ENCODE measurements at places on chromosomes 7 and 10.

GRCh38 chr10:52956461-52956860, 183.9 kb upstream of the MBL2 start:
- DNase-seq = no peak

- DNase-seq = no peak
Observed at GRCh38 chr10:121783782-121784372, 144.0 kb downstream of the ATE1 start.

DNA sequence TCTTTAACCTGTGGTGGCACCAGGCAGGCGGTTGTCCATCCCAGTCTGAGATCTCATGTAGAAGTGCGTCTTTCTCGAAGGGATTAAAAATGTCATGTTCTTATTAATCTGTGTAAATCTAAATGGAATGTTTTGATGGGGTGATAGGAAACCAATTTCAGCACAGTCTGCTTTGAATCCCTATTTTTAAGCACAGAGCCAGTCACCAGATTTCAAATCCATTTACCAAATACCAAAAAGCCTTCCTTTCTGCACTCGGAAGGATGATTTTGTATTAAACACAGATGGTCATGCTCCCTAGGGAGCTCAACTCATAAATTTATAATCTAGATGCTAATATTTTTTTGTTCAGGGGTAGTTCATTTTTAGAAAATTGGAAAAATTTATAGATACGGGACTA, 160.6 kb upstream of the AOAH start:
- DNase-seq = no peak

DNA sequence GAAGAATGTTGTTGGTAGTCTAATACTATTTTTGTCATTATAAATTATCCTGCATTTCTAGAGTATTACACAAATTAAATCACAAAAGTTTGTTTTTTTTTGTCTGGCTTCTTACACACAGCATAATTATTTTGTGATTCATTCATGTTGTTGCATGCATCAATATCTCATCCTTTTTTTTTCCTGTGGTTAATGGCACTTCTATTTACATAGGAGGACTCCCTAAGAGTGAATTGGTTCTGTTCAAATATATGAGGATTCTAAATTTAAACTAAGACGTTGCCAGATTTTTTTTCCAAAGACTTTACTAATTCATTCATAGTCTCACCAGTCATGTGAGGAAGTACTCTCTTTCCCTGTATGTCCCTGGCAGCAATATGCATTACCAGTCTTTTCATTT, 303.3 kb downstream of the GPR37 start:
- no peak for DNase-seq

DNA sequence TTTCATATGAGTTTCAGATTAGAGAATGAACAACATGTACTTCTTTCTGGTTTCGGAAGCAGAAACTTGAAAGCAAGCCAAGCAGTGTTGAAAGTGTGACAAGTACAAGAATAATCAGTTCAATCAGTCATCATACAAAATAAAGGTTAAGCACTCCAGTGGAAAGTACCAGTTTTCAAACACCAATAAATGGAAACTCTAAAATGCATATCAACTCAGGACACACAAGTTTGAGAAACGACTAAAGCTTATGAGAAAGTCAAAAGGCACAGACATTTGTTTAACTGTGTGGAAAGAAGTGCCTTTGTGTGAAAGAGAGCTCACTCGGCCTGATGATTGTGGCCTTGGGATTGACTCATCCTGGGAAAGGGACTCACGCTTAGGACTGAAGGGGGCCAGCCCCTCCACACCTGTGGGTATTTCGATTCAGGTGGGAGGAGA, 60.6 kb upstream of the AKR1C1 start:
- DNase-seq = no peak

DNA sequence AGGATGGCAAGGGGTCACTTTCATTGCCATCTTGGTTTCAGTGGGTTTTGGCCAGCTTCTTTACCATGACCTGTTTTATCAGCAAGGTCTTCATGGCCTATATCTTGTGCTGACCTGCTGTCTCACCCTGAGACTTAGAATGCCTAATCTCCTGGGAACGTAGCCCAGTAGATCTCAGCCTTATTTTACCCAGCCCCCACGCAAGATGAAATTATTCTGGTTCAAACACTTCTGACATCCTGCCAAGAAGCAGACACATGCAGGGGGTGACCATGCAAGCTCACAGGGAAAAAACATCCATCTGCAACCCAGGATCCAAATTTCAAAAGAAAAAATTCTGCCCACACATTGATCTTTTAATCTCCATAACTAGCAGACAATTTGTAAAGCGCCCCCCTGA, 88.4 kb upstream of the EEPD1 start:
- no peak for DNase-seq

DNA sequence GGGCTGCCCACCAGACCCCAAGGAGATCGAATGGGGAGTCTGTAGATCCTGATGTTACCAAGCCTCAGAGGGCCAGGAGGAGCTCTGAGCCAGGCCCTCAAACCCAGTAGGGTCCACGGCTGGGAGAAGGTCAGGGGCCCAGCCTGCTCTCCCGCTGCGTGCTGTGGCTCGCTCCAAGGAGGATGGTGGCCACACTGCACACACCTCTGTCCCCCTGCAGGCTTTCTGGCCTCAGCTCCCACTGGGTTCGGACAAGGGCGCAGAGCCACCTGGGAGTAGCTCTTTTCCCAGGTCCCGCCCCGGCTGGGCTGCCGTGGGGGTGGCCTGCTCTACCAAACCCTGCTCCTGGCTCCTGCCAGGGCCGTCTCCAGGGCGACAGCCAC, 175.8 kb downstream of the ZNF248 start:
- DNase-seq = no peak

GRCh38 chr10:75407713-75408508, 6.3 kb upstream of the ZNF503 start:
- no peak for DNase-seq

- DNase-seq = no peak
Observed at GRCh38 chr7:106639476-106640334, 21.3 kb downstream of the CCDC71L start.

DNA sequence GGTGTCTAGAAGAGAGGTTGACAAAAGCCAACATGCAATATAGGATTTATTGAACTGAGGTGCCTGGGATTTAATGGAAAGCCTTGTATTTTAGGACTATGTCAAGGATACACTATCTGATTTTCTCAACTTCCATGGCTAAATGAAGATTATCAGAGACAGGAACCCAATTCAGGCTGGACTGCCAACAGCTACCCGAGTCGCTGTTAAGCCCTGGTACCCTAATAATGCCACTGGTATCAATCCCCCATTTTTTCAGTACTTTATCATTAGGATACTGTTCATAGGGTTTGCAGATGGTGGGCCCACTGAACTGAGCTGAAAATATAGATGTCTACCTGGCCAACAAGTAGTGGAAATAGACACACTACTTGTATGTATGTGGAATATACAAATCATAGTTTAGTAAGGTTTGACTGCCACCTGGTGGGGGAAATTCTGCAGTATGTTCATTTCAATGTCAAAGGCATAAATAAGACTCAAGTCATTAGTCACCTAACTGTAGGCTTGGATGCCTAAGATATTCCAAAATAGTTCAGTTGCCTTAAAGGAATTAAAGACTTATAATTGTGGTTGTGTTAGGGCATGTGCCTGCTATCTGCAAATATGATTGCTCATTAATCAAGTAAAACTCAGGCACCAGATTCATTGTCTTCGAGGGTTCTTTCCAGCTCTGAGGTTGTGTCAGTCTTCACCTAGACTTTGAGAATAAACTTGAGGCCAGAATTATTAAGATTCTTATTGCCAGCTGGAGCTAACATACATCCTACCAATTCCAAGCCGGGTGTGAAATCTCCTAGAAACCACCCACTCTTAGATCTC, 34.1 kb upstream of the NOBOX start:
- DNase-seq = peak; percentile 37

DNA sequence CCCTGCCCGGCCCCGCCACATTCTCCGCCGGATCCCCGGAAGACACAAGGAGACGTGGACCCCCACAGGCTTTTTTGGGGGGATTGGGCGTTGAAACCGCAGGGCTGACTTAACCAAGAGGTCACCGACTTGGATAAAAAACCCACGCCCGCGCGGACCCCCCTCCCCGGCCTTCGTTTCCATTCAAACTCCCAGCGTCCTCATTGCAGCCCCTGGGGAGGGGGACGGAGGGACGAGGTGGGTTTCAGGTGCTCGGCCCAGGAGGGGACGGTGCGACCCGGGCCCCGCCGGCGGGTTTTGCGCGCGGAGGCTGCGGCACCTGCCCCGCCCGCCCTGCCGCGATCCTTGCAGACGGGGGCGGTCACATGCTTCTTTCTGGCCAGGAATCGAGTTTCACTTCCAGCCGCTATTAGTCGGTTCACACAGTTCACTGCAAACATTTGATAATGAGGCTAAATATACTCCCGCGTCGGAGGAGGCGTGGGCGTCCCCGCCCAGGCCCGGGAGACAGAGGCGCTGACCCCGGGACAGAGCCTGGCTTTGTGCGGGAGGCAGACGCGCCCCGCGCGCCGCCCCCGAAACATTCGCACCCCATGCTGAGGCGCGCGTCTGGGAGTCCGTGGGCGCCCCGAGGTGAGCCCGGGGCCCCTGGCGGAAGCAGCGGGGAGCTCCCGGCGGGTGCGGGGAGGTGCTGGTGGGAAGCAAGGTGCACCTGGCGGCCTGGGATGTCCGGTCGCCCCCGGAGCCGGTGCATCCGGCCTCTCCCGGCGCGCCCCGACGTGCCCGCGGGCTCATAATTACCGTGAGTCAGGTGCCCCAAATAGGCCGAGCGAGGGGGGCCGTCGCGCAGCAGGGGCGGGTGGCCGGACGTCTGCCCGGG, 2.7 kb upstream of the PDGFA start:
- no peak for DNase-seq

DNA sequence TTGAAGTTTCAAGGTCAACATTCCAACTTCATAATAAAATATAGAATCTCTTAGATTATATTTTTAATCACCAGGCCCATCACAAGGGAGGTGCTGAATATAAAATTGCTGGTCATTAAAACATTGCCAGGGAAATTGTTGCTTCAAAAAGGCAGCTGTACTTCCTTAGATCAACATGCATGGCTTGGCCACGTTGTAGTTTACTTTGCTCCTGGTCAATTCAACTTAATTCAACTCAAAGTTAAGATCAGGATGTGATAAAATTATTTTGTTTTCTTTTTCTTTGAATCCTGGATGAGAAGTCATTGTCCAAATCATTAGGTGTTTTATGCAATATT, 317.4 kb downstream of the PAXIP1 start:
- DNase-seq = no peak

DNA sequence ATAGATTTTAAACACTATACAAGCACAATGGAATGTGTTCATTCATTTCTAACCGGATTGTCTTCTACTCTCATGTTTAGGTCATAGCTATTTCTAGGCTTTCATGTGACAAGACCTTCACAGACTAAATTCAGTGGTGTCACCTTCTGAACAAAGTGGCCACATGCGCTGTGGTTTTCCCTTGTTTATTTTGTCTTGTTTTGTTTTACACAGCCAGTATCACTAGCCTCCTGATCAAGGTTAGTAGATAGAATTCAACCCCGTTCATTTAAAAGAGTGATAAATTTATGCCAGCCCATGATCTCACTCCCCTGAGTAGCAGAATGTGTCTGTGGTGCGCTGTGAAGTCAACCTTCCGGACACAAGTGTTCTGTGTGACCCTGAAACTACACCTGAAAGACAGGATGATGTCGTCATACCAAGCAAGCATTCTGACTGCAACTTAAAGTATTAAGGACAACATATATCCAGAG, 209.1 kb downstream of the CREB5 start:
- no peak for DNase-seq

- DNase-seq = peak; percentile 48
Observed at GRCh38 chr10:97124211-97124610, 61.5 kb downstream of the SLIT1 start.

DNA sequence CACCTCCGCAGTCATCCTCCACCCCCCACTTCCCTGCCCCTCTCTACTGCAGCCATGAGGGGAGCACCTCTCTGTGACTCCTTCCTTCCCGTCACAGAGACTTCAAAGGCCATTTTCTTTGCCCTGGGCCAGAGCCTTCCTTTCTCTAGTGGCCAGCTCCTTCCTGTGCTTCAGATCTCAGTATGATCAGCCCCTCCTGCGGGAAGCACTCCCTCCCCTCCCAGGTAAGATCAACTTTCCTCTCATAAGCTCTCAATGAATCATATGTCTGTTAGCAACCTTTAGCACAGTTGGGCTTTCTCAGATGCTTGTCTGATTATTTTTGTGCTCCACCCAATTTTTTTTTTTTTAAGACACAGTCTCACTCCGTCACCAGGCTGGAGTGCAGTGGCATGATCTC, 241.0 kb upstream of the PRSS1 start:
- DNase-seq = no peak

GRCh38 chr7:156604836-156605695, 35.5 kb upstream of the RNF32 start:
- no peak for DNase-seq

- no peak for DNase-seq
Observed at GRCh38 chr10:82462910-82463551, 588.0 kb downstream of the NRG3 start.

- DNase-seq = no peak
Observed at GRCh38 chr10:103648251-103648635, 154.7 kb downstream of the NEURL1 start.

DNA sequence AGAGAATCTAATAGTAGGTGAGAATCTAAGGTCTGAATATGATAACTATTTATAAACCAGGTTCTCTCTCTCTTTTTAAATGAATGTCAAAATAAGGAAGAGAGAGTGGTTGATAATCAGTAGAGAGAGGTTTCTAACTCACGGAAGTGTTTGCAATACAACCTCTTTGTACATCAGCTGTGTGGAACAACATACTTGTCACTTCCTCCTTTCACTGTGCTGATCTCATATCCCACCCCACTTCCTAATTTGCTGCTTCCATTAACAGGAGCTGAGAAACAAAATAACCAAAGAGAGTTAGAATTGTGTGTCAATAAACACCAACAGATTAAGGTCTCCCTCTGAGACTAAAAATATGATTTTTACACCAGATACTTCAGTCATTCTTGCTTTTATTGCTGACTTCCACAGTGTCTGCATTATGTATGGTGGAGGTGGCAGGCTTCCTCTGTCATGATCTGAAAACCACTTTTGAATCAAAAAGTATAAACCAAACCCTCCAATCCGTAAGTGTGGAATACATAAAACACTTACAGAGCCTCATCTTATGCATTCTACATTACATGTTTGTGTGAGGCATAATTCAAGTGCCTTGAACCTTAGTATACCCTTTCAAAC, 25.0 kb downstream of the CACUL1 start:
- DNase-seq = peak; percentile 1

DNA sequence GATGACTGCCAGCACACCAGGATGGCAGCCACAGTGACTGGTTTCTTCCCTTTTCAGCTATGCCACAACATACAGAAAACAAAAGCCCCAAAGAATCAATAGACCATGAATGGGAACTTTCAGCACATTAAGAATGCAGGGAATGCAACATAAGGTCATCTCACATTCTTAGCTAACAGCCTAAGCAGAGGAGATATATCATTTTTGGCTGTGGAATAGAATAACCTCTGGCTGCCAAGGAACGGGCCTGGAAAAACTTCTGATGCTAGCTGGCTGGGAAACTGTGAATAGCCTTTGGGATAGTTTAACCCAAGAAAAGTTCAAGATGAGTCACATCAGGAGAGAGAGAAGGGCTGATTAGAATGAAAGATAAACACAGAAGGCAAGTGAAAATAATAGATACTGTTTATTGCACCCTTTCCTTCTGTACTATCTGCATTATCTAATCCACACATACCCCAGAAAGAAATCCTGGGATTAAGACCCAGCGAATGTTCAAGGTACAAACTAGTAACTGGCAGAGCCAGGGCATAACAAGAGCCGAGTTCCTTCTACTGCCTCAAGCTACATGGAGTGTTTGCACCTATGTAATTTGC, 169.2 kb downstream of the SEMA3A start:
- no peak for DNase-seq

- no peak for DNase-seq
Observed at GRCh38 chr10:17585016-17585415, 32.2 kb downstream of the HACD1 start.
